ENCODE measurements at places on chromosomes 13 and 19. TPM values are rescaled to one million over a fixed set of nuclear protein-coding genes. Genes with fewer than 3 reads are reported as not detected.

Gene ZNF723
- polyA plus RNA-seq = not detected

Gene ATP8A2
- 0.67 TPM for polyA plus RNA-seq

Gene MCOLN1
- 20.4 TPM for polyA plus RNA-seq

Gene CIC
- 71.0 TPM for polyA plus RNA-seq

Gene C19orf33
- 7.9 TPM for polyA plus RNA-seq

Gene CD79A
- polyA plus RNA-seq = 0.68 TPM

Gene TEX26
- 0.45 TPM for polyA plus RNA-seq

DNA sequence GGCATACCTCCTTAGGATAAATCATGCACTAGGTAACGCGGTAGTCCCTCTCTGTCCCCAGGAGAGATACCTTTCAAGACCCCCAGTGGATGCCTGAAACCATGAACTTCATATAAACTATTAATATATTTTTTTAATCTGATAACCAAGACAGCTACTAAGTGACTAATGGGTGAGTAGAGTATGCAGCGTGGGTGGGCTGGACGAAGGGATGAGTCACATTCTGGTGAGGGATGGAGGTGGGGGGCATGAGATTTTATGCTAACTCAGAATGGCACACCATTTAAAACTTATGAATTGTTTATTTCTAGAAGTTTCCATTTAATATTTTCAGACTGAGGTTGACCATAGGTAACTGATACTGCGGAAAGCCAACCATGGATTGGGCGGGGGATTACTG lies 46.2 kb downstream of the CDK8 start:
- no peak for DNase-seq

DNA sequence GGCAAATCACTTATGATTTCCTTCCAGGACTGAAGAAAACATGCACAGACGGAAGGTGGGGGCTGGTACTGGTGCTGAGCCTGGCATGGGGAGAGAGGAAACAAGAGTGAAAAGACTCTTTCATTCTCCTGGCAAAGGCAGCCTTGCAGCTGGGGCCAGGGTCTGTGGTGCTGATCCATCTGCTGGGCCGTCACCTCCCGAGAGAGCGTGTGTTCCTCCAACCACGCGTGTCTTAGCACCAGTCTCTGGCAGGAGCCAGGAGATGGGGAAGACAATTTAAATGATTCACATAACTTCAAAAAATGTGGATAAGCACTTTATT lies 23.9 kb upstream of the SPART start:
- no peak for DNase-seq

DNA sequence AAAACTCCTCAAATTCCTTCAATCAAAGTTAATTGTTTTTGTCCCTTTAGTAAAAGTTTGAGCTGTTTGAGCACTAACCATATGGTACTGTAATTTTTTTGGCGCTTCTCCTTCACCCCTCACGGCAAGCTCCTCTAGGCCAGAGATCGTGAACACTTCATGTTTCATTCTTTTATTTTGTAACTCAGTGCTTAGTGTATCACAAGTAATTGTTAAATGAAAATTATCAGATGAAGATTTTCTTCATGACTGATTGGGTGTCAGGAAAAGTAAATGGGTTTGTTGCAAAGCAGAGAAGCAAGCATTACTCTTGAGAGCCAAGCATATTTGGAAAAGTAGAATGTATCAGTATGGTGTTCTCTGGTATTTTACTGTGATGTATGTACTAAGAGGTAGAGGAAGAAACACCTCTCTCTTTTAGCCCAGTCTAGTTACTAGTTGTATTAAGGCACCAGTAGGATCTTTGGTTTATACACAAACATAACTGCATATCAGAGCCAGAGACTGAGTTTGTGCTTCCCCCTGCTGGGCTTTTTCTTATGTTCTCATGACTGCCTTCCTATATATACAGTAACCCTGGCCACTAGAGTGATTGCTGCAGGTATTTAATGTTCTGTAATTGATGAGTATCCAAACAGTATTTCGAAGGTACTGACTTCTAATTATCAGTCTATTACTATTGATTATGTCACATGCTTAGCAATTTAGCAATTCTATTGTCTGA lies 202.3 kb upstream of the KLHL1 start:
- DNase-seq = no peak

GRCh38 chr13:25881971-25882451 lies 169.8 kb downstream of the SHISA2 start:
- DNase-seq = no peak

DNA sequence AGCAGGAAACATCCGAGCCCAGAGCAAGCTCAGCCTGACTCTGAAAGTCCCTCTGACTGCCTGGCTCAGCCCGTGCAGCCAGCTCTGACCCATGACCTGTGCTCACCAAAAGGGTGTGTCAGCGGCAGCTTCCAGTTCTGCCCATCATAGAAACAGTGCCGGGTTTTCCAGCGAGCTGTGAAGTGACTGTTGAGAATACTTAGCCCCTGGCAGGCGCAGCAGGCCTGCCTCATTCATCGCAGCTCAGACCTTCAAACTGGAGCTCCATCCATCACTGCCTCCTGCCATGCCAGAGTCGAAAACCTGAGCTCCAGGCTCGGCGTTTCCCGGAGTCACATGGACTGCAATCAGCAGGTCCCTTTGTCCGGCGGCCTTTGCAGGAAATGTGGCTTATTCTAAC lies 16.3 kb upstream of the GSX1 start:
- DNase-seq = no peak

GRCh38 chr19:18784786-18785120 lies 6.4 kb downstream of the COMP start:
- no peak for DNase-seq

DNA sequence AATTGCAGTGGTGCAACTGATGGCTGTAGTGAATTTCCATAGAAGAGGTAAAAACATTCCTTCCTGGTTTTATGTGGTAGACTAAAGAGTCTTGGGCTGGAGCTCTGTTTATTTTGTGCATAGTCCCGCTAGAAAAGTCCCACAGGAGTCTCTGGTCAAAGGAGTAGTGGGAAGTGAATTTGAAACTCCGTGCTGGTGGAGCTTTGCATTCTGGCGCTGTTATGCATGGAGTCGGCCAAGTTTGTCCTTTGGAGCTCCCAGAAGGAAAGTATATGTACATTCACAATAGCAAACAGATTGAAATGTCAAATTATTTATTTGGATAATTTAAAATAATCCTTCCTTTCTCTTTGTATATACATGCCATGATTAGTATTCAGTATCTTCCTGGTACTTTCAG lies 296.5 kb downstream of the LMO7 start:
- no peak for DNase-seq

- DNase-seq = no peak
These were observed 7.5 kb downstream of the ZNF331 start for GRCh38 chr19:53545271-53546065.

- no peak for DNase-seq
These were observed 110.7 kb upstream of the UBL3 start for GRCh38 chr13:29961036-29961670.

GRCh38 chr19:18993115-18993514 lies 40.2 kb downstream of the SUGP2 start:
- no peak for DNase-seq

GRCh38 chr13:108383667-108384066 lies 114.1 kb downstream of the TNFSF13B start:
- DNase-seq = no peak

GRCh38 chr13:52739468-52740071 lies at the start of gene CNMD:
Gene CNMD, minus strand, starts transcription at chr13:52739820. Its CDS starts 119 bp downstream, at chr13:52739701.
- DNase-seq = no peak

DNA sequence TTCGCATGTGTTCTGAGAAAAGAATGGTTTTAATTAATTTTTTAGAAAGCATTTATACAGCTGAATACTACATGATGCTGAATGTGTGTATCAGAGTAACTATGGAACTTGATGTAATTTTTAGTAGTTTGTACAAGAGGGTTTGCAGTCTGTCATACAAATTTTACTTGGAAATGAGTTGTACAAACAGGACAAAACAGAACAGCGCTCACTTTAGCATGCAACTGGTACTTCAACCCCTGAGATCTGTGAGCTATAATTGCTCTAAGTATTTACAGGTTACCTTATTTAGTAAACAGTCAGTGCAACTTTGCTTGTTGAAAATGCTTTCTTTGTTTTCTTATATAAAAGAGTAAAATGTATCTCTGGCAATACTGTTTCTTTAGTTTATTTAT lies 706 bp downstream of the TNFRSF19 start:
- no peak for DNase-seq
